CD8-positive, alpha-beta memory T cell (primary cell): ENCODE measurements at places on chromosomes 3 and 15.

DNA sequence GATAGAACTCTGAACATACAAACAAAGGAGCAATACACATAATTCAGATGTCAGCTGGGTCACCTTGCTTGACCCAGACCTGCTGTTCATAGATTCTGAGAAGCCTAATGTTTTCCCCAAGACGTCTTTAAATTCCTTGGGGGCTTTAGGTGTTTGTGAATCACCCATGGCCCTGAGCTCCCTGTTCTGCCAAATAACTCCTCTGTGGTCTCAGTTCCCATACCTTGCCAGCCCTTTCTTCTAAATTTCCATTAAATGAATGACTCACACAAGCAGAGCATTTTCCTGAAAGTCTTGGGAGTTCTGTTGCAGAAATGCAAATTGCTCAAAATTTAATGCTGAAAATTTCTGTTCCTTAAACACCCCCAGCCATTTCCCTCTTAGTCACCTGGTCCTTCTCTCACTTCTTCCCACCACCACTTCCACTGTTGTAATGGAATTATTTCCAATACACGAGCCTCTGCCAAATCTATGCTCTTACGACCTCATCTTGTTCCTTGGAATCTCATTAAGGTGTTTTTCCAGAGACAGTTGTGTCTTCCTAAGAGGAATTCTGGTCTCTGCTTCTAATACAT, 33.4 kb upstream of the PSMD6 start:
- DNase-seq = no peak

GRCh38 chr3:182902236-182902635, 78.1 kb downstream of the DCUN1D1 start:
- no peak for DNase-seq

DNA sequence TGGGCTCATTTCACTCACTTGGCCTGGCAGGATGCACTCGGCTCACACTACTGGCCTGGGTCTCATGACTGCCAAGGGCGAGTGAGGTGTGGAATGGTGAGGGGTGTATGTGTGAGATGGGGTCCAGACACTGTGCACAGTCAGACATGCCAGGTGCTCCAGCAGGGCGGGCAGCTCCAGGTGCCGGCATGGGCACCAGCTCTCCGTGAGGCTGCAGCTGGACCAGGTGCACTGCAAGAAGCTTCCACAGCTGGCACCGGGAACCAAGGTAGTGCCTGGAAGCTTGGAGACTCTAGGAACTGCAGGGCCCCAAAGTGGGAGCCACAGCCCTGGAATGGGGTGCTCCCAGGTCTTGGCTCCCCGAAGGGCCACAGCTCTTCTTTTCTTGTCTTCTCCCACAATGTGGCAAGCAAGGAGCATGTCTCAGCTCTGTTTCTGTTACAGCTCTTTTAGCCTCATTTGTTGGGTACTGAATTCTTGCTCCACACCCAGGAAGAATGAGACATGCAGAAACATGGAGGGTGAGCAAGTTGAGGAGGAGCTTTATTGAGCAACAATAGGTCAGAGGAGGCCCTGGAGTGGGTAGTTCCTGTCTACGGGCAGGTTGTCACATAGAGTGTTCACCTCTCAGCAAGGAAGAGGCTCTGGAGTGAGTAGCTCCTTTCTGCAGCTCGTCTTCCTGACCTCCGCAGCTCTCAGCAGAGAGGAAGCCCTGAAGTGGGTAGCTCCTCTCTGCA, 762.8 kb downstream of the CADM2 start:
- no peak for DNase-seq

DNA sequence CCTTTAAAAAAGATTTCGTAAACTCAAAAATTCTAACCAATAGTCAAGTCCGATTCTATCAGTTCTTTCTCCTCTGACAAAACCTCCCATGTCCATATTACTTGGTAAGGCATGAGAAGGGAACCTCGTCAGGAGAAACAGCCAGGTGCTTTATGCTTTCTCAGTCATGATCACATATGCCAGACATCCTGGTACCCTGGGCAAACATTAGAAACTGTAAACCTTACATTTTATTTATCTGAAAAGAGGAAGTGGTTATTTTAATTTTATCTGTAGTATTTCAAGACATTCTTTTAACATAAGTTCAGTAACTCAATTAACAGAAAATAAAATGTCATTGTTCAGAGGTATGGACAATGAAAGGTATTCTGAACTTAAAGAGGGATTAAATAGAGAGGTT, 474.8 kb upstream of the GBE1 start:
- no peak for DNase-seq

DNA sequence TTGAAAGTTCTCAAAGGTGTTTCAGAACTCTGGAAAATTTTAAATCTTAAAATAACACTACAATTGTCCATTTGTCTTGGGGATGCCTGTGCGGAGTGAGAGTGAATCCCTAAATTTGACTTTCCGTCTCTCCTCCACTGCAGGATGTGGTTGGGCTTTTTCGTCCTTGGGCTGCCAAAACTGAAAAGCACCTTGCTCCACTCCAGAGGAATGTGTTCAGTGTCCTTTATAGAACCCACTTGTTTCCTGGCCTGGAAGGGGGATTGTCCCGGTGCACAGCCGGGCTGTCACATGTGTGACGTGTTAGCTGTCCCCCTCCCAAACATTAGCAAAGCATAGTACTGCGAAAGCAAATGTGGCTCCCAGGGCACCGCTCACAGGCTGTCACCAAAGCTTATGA, 69.6 kb upstream of the ATP10A start:
- no peak for DNase-seq
